NCI-H1417 treated with DMSO at 0.1 percent for 48 hours (cell line): ENCODE measurements at places on chromosomes 7 and 10.

DNA sequence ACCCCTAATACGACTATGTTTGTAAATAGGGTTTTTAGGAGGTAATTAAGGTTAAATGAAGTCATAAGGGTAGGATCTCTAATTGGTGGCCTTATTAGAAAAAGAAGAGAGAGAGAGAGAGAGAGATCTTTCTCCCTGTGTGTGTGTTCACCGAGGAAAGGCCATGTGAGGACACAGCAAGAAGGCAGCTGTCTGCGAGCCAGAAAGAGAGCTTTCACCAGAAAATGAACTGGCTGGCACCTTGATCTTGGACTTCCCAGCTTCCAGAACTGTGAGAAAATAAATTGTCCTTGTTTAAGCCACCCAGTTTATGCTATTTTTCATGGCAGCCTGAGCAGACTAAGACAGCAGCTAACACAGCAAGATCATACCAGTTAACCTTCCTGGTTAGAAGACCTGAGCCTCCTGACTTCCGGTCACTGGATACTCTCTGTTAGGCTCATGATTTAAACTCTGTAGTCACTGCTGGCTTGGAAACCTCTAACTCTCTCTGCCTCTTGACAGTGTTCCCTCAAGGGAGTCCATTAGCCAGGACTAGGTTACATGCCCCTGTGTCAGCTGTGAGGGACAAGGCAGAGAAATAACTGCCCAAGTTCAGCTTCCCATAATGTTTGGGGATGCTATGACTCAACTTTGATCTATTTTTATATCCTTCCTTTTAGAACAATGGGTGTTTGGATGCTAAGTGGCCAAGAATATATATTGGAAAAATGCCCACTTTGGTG, 102.3 kb downstream of the DYNC1I1 start:
- no peak for DNase-seq

DNA sequence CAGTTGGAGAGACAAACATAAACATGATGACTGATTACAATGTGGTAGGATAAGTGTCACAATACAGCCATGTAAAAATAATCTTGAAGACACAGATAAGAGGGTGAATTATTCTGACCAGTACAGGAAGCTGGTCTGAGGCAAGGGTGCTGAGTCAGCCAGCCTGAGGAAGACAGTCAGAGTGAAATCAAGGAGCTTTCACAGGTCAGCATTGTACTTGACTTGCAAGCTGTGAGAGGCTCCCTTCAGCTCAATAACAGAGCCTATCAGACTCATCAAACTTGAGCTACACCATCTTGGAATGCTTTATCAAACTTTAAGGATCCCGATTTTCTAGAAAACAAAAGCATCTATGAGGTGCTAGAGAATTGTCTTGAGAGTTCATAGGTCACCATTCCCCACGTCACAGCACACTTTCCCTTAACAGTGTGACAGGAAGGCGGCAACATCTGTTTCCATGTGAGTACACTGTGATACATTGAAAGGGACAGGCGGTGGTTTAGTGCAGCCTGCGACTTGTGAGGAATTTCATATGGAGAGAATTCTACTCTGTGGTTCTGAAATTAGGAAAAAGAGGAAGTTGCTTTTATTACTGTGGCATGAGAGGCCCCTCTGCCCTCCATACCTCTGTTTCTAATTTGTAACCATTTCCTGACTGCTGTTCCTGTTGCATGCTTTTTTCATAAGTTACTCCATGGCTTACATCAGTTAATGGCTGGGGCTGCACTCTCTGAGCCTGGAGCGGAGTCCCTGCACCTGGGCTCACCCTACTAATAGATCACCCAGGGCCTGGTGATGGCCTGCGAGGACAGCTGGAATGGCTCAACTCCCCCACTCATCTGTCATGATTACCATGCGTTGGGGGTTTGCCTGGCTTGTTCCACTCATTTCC, 417.1 kb downstream of the SUGCT start:
- no peak for DNase-seq

DNA sequence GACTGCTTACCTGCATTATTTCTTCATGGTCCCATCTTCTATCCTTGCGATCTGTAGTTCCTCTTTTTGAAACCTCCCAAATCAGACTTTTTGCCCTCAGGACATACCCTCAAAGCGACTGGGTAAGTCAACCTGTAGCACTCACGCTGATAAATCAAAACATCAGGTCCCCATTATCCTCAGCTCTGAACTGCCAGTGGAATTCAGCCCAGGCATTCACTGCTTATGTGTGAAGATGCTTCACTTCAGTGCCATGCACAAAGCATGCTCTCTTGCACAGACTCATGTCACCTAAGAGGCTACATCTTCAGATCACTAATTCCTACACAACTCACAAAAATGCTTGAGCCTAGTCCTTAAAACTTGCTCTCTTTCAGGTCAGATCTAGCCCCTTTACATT, 283.6 kb upstream of the KLF6 start:
- no peak for DNase-seq

GRCh38 chr7:106757846-106758245, 96.9 kb upstream of the CCDC71L start:
- no peak for DNase-seq

DNA sequence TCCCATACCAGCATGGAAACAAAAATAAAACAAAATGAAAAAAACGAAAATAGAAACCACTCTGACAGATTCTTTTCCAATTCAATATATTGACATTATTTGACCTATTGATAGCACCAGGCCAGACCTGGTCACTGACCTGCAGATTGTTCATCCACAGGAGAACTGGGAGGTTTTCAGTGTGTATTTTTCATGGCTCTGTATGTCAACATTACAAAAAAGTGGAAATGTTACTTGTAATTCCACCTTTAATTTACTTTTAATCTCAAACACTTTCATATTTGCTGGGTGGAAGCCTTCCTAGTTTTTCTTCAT, 2.9 kb downstream of the HKDC1 start:
- no peak for DNase-seq

GRCh38 chr7:4434306-4434705, 247.8 kb upstream of the FOXK1 start:
- DNase-seq = no peak

DNA sequence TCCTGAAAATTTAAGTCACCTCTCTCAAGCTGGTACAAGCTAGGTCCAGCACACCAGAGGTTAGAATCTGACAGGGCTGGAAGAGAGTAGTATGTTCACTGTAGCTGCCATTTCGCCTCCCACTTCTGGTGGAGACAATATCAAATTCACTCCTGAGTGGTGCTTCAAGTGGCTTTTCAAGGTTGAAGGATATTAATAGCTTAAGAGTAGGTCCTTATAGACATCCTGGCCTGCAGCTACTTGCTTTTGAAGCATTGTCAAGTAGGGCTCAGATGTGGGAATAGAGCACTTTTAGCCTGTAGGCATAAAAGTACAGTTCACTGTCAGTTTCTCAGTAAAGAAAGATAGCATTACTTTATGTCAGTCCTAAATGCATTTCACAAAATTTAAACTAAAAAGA, 270.5 kb upstream of the PLPP4 start:
- no peak for DNase-seq

GRCh38 chr7:33423646-33424020, 294.3 kb downstream of the BBS9 start:
- no peak for DNase-seq

DNA sequence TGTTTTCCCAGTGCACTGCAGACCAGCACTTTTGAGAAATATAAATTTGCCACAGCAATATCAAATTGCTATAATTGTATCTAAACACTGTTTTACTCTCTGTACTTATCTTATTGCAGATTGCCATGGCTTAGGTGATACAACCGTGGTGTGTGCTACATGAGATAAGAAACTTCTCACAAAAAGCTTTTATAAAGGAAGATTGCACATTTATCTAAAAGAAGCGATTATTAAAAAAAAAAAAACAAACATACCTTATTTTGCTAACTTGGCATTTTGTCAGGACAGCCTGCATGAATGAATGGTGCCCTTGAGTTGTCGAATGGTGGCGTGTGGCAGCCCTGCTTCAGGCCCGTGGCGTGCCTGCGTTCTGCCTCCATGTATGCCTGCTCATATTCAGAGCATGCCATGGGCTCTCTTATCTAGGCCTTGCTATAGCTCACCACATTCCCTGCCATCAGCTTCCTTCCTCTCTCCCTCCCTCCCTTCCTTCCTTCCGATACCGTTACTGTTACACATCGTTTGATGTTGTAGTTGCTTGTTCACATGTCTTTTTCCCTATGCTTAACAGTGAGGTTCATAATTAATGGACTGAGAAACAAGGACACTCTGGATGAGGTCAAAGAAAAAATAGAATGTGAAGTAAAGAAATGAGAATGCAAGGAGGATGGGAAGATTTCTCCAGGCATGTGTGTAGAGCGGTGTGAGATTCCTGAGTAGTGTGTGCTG, 34.9 kb downstream of the PRKAR2B start:
- no peak for DNase-seq

GRCh38 chr10:16910793-16911164, 93.6 kb upstream of the RSU1 start:
- no peak for DNase-seq

GRCh38 chr7:81684033-81684432, 85.8 kb downstream of the HGF start:
- no peak for DNase-seq

- no peak for DNase-seq
Observed at GRCh38 chr10:34088208-34088794, 726.8 kb downstream of the PARD3 start.

DNA sequence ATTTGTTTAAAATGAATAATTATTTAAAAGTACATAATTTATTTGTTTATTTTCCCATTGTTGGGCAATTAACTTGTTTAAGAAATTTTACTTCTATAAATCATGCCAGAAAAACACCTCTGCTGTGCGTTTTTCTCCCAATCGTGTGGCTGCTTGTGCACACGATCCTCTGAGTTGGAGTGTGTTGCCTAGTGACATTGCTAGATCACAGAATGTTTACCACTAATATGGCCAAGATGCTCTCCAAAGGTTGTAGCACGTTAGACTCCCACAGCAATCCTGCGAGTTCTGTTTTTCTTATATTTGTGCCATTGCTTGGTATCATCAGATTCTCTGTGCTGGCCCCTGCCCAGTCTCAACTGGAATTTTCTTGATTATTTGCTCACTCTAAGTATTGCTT, 207.1 kb upstream of the ADCY1 start:
- peak; percentile 11 for DNase-seq

DNA sequence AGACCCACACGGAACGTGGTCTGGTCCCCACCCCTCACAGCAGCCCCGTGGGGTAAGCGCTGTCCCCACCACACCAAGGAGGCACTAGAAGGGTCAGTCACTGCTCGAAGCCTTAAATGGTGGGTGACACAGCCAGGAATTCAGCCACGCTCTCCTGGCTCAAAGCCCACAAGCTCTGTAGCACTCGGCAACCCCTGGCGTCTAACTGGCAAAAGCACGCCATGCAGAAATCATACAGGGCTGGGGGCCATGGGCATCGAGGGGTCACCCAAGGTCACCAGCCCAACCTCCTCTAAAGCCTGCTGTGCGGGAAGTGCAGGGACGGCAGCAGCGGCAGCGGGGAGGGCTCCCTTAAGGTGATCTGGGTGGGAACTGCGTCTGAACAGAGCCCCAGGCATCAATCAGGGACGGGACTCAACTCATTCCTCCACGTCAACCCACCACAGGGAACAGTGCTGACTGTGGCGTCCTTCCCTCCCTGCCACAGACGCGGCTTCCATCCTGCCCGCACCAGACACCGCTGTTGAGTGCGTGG, 7.8 kb downstream of the GPER1 start:
- DNase-seq = no peak

DNA sequence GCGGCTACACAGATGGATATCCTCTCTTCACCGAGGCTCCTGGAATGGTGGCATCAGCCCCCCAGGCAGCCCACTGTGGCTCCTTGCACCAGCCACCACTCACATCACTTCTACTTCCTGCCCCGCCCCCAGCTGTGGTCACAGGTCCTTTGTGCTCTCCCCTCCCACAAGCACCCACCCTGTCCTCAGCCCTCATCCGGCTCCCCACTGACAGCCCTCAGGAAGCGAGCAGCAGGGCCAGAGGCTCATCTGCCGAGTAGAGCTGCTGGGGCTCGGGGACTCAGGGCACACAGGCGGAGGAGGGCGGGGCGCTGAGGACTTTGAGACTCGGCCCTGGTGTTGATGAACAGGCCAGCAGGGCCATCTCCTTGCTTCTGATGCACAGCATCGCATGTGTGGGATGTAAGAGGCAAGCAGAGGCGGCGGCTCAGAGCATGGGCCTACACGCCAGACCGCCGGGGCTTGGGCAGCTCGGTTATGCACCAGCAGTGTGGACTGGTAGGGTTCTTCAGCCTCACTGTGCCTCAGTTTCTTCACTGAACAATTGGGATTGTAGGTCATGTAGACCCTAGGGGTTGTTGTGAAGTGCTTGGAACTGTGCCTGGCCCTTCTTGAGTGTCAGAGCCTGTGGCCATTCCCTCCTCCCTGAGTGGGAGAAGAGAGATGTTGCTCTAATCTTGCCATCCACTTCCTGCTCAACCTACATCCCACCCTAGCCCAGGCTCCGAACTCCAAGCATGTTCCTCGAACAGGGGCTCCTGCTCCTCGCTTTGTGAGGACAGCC, at the start of gene PRF1:
PRF1 (minus strand) TSS at position 77 of the 784 bp plus-strand sequence. CDS start 1,839 bp downstream, outside the sequence.
- no peak for DNase-seq

- DNase-seq = no peak
Observed at GRCh38 chr10:34255035-34255434, 560.1 kb downstream of the PARD3 start.

DNA sequence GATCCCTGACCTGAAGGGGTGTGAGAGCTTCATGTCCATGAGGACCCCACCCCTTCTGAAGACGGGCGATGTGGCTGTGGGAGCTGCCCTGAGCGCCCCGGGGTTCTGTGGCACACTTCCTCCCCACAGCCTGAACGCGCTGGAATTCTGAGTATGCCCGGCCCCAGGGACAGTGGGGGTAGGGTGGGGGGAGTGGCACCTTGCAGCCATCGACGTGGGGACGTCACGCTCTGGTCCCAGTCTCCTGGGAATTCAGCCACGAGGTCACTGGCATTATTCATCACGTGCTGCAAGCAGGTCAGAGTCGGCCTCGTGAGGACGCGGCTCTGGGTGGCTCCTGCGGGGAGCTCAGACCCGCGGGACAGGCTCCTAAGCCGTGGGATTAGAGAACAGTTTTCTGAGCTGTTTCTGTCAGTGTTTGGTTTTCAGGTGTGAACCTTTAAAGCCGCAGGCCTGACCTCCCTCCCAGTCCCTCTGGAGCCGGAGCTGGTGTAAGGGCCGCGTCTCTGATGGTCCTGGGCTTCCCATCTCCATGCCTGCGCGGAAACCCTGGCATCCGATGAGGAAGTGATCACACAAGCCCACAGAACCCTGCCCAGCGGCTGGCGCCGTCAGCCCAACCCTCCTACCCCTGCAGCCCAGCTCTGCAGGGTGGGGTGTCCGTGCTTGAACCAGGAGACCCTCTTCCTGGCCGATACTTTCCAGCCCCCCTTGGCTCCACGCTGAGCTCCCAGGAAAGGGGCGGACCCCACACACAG, 16.1 kb downstream of the GPR146 start:
- DNase-seq = no peak

GRCh38 chr7:21999896-22000295, 54.2 kb upstream of the CDCA7L start:
- no peak for DNase-seq

GRCh38 chr10:52903397-52903938, 130.9 kb upstream of the MBL2 start:
- DNase-seq = no peak

DNA sequence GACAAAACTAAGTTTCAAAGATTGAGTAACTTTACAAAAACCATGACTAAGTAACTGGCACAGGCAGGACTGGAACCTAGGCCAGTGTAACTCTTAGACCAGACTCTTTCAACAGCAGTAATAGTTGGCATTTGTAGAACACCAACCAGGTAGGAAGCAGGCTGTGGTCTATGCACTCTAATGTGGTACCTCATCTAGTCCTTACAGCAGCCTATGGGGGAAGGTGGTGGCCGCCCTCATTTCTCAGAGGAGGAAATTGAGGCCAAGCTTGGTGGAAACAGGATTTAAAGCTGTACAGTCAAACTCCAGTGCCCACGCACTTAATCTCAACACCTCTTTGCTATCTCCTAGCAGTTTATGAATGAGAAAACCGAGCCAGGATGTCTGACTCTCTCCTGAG, 165.4 kb upstream of the LRGUK start:
- DNase-seq = no peak
